Amniotic stem cell (primary cell): ENCODE measurements at places on chromosomes 1 and 21.

DNA sequence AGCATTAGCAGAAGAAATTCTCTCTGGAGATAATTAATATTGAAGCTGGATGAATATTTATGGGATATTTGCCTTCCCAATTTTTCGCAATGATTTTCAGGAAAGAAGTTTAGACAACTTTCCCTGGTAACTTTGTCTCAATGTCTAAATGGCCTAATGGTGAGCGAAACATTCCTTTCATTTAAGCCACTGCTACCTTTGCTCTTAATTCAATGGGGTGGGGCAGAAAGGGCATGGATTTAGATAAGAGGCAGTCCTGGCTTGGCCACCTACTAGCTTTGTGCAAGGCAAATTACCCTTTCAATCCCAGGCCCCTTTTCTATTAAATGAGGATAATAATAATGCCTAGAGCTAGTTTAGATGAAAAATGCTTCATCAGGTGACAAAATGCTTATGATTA is 27.1 kb upstream of the LYST start:
- no peak for DNase-seq

GRCh38 chr1:20187103-20187812 is 940 bp upstream of the PLA2G2C start:
- DNase-seq, result no peak

- no peak for DNase-seq
These were observed 32.5 kb downstream of the CDKN2C start for GRCh38 chr1:51002516-51002915.

DNA sequence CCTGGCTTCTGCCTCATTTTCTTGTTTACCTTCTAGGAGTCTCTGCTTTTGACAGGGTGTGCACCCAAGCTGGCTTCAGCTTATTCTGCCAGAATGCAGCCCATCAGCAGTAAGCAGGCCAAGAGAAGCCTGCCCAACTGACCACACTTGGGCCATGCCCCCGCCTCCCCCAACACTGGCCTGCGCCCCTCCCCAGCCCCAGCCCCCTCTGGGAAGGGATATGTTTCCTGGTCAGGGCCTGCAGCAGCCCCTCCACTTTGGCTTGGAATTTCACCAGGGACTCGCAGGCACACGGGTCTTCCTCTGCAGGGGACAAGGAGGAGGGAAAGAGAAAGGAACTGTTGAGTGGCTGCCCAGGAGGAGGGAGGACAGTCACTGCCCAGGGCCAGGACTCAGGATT is 9.4 kb downstream of the MATN1 start:
- DNase-seq, result no peak

GRCh38 chr1:208177656-208178055 is 66.5 kb downstream of the PLXNA2 start:
- no peak for DNase-seq

DNA sequence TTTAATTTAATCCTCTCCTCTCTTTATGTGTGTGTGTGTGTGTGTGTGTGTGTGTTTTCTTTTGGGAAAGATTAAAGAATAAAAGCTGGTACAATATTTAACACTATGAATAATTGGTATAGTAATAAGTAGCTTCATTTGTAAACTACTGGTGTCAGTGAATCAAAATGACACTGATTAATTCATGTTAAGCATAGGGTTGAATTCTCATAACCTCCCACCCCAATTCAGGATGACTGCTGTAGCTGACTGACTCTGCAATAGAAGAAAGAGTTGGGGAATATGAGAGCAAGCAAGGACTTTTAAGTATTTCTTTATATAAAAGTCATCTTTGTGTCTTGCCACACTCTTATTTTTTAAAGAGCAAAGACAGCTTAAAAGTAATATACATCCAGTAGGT is 13.1 kb downstream of the SLC30A7 start:
- DNase-seq, result no peak

DNA sequence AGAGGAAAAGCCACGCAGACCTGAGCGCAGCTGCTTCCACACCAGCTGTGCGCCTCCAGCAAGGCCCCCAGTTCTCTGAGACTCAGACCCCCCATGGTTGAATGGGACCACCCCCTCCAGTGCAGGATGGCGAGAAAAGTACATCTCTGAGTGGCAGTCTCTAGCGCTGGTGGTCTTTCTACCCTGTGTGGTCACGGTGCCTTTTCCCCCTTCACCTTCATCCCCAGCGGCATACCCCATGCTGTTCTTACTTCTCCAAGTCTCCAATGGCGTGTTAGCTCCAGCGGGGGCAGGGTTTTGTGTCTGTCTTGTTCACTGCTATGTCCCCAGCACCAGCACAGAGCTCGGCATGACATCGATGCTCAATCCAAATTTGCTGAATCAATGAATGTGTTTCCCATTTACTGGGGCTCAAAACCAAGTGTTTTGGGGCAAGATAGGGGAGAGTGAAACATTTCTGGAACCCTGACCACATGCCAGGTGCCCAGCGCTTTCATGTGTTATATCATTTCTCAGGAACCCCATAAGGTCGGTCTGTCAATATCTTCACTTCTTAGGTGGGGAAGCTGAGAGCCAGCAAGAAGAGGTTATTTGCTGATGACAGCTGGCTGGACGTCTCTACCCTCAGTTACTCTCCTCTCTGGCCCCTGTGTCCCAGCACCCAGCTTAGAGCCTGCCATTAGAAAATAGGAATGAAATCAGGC is 959 bp upstream of the SDC3 start:
- DNase-seq, result no peak

DNA sequence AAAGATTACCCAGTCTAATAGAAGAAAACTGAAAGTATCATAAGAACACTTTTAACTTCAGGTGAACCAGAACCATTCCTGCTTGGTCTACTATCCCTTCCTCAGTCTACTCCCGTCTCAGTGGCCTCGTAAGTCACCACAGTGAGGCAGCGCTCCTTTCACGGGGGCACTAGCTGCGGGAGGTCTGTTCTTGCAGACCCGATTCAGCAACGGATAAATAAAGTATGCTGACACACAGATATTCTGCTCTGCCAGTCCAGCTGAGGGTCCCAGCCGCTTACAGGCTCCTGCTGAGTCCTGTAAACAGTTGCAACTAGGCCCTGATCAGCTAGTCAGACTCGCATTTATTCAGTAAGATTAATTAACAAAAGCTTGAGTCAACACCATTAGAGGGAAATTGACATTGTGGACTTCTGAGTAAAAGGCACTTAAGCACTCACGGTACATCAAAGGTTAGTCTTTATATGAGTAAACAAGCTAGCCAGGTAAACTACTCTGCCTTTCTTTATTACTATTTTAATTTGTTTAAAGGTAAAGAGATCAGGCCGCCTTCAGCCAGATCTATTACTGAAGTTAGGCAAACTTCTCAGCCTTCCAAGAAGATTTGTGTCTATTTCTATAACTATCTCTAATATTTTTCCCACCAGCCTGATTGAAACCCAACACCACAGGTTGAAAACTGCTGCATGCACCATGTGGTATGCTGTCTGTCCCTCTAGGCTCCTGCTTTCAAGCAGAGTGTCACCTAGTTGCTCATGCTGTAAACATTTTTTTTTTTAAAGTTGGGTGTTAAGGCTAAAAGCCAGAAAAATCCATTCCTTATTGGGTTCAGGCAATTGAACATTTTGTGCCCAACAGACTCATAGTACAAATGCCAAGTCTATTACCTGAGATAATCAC is 87.7 kb downstream of the INTS7 start:
- no peak for DNase-seq

GRCh38 chr1:169427081-169427641 is at the start of gene CCDC181:
Gene CCDC181, minus strand, starts transcription at chr1:169427474. Its CDS starts 2,547 bp downstream, at chr1:169424927.
- no peak for DNase-seq

GRCh38 chr21:36132696-36133095 is 2.2 kb upstream of the CBR3 start:
- no peak for DNase-seq

DNA sequence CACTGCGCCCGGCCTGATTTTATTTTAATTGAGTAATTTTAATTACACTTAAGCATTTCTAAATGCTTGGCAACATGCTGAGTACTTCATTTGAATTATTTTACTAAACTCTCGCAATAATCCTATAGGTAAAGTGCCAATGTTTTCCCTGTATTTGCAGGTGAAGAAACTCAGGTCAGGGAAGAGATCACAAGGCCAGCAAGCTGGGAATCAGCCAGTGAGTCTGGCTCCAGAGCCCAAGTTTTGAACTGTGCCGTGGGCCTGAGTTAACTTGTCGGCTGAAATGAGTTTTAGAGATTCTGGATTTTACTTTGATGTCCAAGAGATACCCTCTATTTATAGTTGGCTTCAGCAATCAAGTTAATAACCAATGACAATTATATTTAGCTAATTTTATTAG is 141.4 kb downstream of the CNIH3 start:
- no peak for DNase-seq
